ENCODE measurements at places on chromosomes 16 and 17.

DNA sequence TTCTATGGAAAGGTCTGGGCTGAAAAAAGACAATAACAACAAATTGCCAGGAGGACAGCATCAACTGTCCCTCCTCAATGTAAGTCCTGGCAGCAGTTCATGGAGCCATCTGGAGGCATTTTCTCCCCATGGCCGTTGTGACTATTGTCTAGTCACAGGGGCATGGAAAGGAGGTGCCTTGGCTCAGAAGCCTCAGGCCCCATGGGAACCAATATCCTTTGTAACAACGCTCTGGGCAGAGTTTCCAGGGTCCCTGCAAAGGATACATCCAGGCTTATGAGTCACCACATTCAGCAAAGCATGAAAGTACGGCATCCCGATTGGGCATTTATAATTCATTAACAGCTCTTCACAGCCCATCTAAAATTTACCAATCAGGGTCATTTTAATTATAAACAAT, 85.2 kb downstream of the GLG1 start:
- DNase-seq, result no peak

DNA sequence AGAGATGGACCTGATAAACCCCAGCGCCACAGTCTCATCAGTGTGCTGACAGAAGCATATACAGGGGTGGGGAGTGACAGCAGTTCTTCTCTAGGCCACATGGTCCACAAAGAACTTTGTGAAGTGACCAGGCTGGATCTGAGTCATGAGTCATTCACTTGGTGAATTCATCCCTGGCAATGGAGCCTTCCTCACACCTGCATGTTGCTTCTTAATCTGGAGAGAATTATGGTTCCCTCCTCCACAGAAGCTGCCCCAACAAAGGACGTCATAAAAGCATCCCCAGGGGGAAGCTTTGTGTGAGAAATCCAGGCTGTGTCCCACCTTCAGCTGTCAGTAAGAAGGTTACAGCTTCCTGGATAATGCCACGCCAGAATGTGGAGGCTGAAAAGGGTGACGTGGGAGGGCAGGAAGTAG, 215.6 kb upstream of the MAF start:
- DNase-seq, result no peak

GRCh38 chr16:28513484-28514181, 7.0 kb upstream of the IL27 start:
- no peak for DNase-seq

GRCh38 chr16:17403156-17403809, 67.5 kb downstream of the XYLT1 start:
- no peak for DNase-seq

DNA sequence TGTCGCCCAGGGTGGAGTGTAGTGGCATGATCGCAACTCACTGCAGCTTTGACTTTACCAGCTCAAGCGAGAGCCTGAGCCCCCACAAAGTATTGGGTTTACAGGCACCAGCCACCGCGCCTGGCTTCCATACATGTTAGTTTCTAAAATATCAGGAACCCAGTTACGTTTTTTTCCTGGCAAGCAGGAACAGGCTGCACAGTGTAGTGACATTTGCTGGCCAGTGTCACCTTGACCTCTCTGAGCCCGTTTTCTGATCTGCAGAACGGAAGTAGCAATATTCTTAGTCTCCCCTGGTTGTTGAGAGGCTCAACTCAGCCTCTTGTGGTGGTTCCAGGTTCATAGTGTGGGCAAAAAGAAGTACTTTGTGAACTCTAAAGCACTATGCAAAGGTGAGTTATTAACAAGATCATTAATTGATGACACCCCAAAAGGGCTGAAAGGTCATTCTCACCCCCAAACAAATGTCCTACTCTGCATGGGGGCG, 15.6 kb downstream of the IGF2BP1 start:
- DNase-seq, result no peak

GRCh38 chr16:1980030-1980769, 1.1 kb downstream of the NOXO1 start:
- DNase-seq, result no peak

- DNase-seq, result no peak
Observed at GRCh38 chr17:55254375-55254774, 10.4 kb upstream of the HLF start.

DNA sequence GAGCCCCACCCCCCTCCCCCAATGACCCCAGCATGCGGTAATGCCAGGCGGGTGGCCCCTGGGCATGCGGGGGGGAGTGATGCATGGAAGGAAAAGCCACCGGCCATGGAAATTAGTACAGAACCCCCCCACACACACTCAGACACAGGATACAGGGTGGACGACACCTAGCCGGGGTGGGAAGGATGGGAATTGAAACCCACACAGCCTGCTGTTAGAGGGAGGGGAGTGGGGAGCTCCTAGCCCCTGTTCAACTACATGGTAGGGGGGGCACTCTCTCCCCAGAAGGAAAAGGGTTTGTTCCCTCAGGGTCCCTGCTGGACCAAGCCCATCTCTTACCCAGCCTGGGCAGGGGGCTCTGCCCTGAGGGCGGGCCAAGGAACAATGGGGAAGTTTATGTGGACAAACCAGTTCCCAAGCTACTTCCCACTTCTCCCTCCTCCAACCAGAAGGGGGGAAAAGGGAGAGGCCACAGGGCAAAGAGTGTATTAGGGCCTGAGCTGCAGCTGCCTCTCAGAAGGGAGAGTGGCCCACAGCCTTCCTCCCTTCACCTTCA, 5.2 kb downstream of the TMUB2 start:
- DNase-seq, result no peak

- peak; percentile 49 for DNase-seq
Observed at GRCh38 chr16:84599521-84600202, 18.2 kb downstream of the COTL1 start.

DNA sequence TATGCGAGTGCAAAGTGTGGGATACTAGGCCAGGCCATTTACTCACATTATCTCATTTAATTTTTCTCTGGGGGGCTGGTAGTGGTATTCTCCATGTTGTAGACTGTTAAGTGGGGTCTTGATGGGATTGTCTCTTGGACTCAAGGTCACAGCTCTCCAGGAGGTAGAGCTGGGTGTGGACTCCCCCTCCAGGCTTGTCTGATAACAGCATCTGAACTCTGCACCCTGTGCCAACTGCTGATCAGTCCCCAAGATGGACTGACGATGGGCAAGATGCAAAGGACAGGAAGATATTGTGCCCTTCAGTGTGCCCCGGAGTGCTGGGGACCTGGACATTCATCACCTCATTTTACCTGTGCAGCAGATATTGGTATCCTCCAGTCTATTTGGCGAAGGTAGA, 147.8 kb downstream of the MSI2 start:
- peak; percentile 44 for DNase-seq

DNA sequence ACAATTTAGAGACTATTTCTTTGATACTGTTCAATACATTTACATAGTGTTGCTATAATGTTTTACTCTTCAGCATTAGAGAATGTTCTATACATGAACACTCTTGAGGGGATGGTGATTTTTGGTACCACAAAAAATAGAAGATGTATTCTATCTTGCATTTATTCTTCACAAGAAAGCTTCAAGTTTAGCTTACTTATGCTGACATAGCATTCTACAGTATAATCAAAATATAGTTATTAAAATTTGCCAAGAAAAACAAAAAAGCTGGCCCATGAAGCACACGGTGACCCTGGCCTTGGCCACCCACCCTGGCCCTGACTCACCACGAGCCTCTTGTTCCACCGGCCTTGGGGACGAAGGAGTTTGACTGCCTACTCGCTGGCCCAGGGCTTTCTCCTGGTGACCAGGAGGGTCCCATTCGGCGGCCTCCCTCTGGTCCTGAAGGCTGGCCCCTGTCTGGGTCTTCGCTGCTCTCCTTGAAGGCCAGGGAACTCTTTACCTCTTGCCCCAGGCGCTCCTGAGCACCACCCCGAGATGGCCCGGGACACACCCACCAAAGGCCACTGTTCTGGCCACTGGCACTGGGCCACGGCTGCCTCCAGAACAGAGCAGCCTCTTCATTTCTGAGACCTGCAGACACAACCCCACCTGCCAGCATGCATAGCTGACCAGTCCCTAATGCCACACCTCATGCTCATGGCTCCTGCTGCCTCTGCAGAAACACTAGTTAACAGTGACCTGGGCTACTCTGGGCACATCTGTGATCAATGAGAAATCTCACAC, 22.5 kb upstream of the ICAM2 start:
- DNase-seq, result no peak

GRCh38 chr17:661509-661908, 53.1 kb downstream of the VPS53 start:
- peak; percentile 33 for DNase-seq

- DNase-seq, result no peak
Observed at GRCh38 chr16:4663465-4663776, 29.9 kb upstream of the NUDT16L1 start.

DNA sequence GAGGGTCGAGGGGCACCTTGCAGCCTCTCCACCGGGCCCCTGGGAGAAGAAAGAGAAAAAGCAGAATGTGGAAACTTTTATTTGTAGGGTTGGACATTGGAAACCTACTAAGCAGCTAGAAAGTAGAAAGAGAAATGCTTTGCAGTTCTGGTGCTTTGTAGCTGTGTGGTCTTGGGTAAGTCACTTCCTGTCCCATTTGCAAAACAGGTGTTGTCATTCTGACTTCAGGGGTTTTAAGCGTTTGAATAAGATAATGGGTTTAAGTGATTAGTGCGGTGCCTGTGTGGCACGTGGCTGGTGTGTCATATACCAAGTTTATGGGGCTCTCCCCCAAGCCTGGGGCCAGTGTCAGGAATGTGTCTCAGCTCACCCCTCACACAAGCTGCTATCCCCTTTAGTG, 1.6 kb downstream of the CA4 start:
- DNase-seq, result no peak

GRCh38 chr17:37564252-37564651, 45.0 kb downstream of the SYNRG start:
- DNase-seq, result no peak

DNA sequence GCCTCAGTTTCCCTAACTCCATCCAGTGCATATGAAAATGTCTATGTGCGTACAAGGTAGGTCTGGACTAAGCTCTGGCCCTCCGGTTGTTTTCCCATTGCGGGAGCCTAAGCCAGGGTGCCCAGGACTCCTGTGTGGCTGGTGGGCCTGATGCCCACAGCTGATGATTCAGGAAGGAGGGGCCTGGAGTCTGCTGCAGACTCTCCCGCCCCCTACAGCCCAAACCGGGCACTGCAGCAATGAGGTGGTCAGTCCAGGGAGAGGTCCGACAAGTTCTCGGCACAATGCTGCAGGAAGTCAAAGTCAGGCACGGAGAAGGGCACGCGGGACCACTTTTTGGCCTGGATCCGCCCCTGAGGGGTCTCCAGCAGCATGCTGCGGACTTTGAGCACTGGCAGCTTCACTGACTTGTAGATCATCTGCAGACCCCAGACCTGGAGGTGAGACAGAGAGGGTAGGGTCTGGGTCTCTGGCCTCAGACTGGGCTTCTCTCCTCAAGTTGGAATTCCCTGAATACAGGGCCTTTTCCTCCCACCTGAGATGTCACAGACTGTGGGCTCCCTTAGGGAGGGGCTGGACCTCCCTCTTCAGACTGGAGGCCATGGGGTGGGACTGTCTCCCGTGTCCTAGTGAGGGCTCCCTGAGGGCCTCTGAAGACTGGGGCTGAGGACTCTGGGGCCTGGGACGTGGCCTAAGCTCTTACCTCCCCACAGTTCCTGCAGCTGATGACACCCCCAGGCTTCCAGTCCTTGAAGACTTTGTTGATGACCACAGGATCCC, 3.4 kb upstream of the ZNF385C start:
- DNase-seq, result peak; percentile 73

DNA sequence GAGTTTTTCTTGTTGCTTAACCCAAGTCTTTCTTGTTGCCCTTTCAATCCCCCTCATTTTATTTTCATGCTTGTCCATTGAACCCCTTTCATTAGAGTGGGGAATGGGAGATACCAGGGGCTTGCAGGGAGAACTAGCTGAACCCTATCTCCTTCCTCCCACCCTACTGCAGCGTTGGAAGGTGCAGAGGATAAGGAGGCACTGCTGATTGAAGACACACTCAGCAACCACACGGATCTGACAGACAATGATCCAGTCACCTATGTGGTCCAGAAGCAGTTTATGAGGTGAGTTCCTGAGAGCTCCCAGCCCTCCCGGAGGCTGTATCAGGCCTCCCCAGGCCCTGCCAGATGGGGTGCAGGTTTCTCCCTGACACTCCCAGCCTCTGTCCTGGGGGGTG, 32.5 kb downstream of the ANKRD40 start:
- DNase-seq, result no peak

Measured in germinal center (tissue), 1 donor.